ENCODE measurements at places on chromosomes 7 and 10.
A peak's percentile ranks its signal among the peaks of the same experiment; 100 is the strongest.

- H3K4me3 ChIP-seq = no peak overlapping the region
- no peak overlapping the region for H3K27ac ChIP-seq
- no peaks in the 10 kb centered on the region for H3K36me3 ChIP-seq
- DNase-seq = no peak
- H3K27me3 ChIP-seq = peaks cover 3% of the 10 kb centered on the region
These were observed 180.7 kb upstream of the GPR26 start for GRCh38 chr10:123485341-123485960.

DNA sequence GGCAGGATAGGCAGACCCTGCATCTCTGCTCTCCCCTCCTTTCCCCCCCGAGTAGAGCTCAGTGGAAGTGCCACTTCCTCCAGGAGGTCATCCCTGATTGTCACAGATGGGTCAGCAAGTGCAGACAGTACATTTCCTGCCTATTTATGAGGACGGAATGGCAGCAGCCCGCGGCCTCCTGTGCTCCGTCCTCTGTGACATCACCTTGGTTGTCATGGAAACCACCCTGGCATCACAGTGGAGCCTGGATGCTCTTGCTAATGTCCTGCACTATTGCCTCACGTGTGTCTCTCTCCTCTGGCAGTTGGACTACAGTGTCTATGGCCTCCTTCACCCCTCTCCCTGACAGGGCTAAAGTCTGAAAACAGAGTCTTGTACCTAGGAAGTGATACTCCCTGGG, 148.6 kb downstream of the SH3PXD2A start:
- no peak overlapping the region for H3K4me3 ChIP-seq
- H3K27me3 ChIP-seq = peaks cover 5% of the 10 kb centered on the region
- H3K36me3 ChIP-seq = no peaks in the 10 kb centered on the region
- no peaks in the 10 kb centered on the region for H3K4me1 ChIP-seq

DNA sequence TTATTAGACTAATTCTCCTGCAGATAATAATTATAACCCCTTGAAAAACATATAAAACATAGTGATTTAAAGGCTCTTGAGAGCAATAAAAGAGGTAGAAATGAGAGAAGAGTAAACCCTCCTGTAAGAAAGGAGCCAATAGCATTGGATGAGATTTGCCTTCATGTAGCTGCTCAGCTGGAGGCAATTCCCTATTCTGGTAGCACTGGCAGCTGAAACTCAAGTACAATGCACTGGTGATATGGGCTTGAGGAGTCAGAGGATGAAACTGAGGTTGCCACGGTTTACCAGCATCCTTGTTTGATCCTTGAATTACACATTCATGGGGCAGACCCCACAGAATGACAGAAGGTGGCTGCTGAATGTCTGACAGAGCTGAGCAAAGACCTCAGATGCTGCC, 76.4 kb downstream of the CTTNBP2 start:
- H3K4me3 ChIP-seq = no peak overlapping the region
- no peak for DNase-seq
- H3K36me3 ChIP-seq = no peaks in the 10 kb centered on the region
- peaks cover 2% of the 10 kb centered on the region for H3K27me3 ChIP-seq

DNA sequence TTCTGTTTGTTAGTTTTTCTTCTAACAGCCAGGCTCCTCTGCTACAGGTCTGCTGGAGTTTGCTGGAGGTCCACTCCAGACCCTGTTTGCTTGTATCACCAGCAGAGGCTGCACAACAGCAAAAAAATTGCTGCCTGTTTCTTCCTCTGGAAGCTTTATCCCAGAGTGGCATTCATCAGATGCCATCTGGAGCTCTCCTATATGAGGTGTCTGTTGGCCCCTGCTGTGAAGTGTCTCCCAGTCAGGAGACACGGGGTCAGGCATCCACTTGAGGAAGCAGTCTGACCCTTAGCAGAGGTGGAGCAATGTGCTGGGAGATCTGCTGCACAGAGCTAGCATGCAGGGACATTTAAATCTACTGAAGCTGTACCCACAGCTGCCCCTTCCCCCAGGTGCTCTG, 26.7 kb upstream of the CROT start:
- no peaks in the 10 kb centered on the region for H3K4me1 ChIP-seq
- H3K27me3 ChIP-seq = peaks cover 3% of the 10 kb centered on the region
- no peak for DNase-seq
- peaks cover 8% of the 10 kb centered on the region for H3K36me3 ChIP-seq
- no peak overlapping the region for H3K4me3 ChIP-seq

DNA sequence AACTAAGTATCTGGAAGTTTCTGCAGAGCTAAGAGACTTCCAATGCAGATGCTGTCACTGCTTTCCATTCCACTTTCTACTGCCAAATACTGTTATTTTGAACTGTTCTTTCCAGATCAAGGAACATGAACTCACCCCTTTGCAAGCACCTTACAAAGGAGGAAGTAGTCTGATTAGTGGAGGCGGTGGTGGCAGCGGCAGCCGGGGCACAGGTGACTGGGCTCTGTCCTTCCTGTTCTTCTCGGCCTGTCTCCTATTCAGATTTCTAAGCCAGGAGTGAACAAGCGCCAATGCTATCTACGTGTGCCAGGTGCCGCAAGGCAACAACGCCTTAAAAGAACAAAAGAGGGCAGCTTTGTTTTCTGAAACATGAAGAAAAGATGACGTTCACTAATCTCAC, 44.9 kb downstream of the BEND7 start:
- no peaks in the 10 kb centered on the region for H3K36me3 ChIP-seq
- no peak overlapping the region for H3K27ac ChIP-seq
- H3K27me3 ChIP-seq = peaks cover 16% of the 10 kb centered on the region
- no peak for DNase-seq

- peak overlapping the region; percentile 84 for H3K27ac ChIP-seq
- no peaks in the 10 kb centered on the region for H3K27me3 ChIP-seq
- peaks cover 30% of the 10 kb centered on the region for H3K36me3 ChIP-seq
These were observed 29.1 kb downstream of the NUDCD3 start for GRCh38 chr7:44461387-44461786.

DNA sequence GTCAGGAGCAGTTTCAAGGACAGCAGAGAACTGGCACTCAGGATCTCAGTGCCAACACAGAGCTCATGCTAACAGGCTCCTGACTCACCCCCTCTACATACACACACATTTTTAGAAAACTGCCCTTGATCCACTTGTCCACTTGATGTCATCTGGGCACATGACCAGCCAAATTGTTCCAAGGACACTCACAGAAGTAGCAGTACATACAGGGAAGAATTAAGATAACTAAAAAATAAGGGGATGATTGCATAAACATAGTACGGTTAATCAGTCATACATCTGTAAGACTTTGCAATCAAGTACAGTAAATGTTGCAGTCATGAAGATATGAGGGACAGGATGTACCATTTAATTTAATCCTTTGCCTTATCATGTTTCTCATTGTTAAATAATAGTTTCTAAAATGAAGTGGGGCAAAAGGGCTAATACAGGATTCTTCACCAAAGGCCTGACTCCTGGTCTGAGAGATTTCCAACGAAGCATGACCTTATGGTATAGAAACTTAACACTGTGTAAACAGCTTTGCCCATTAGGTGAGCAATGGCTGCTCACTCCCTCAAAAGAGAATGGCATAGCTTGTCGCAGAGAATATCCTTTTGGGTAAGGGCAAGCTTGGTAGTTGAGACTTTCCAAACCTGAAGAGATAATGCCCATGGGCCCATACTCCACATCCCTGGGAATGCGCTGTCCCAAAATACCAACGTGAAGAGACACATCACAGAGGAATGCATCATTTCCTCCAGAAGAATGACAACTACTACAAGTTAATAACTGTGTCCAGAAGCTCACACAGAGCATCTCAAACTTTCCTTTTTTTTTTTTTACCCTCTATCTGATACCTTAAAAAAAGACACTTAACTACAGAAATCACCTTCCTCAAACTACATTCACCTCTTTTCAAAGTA, 94.1 kb downstream of the ARMH3 start:
- no peaks in the 10 kb centered on the region for H3K27me3 ChIP-seq
- no peak for DNase-seq
- H3K4me3 ChIP-seq = no peak overlapping the region
- no peak overlapping the region for H3K27ac ChIP-seq

All from activated T-helper 1 cell treated with anti-CD3 and anti-CD28 coated beads, Interleukin-12 subunit alpha, Interleukin-12 subunit beta, Interleukin-2, Interleukin-4 antibody, amounts not matched to agents 30 ng/mL and 10 ng/mL and 1 ng/mL, durations not matched to agents 14 hours and 24 hours and 36 hours (primary cell).